ENCODE measurements at places on chromosomes 12 and 14. TPM values are rescaled to one million over a fixed set of nuclear protein-coding genes. Genes with fewer than 3 reads are reported as not detected.

- peaks cover 40% of the 10 kb centered on the region for H3K36me3 ChIP-seq
- peak; percentile 79 for DNase-seq
- peak overlapping the region; percentile 80 for H3K27ac ChIP-seq
- H3K4me1 ChIP-seq: peaks cover 52% of the 10 kb centered on the region
Measured at GRCh38 chr12:121033625-121034349, 5.3 kb downstream of the OASL start.

GRCh38 chr12:114812858-114813761 is 129.1 kb upstream of the TBX3 start:
- peaks cover 6% of the 10 kb centered on the region for H3K27me3 ChIP-seq
- no peaks in the 10 kb centered on the region for H3K4me1 ChIP-seq
- H3K27ac ChIP-seq: no peak overlapping the region
- DNase-seq: no peak

GRCh38 chr12:131309700-131310099 is 356.0 kb downstream of the ADGRD1 start:
- no peak overlapping the region for H3K27ac ChIP-seq
- DNase-seq: peak; percentile 39
- no peaks in the 10 kb centered on the region for H3K27me3 ChIP-seq
- no peak overlapping the region for H3K4me3 ChIP-seq
- no peaks in the 10 kb centered on the region for H3K36me3 ChIP-seq

GRCh38 chr14:61602003-61602732 is 93.1 kb upstream of the HIF1A start:
- no peak overlapping the region for H3K4me3 ChIP-seq
- no peak for DNase-seq
- H3K36me3 ChIP-seq: peaks cover 5% of the 10 kb centered on the region
- H3K27ac ChIP-seq: no peak overlapping the region
- no peaks in the 10 kb centered on the region for H3K27me3 ChIP-seq
- peaks cover 17% of the 10 kb centered on the region for H3K4me1 ChIP-seq

DNA sequence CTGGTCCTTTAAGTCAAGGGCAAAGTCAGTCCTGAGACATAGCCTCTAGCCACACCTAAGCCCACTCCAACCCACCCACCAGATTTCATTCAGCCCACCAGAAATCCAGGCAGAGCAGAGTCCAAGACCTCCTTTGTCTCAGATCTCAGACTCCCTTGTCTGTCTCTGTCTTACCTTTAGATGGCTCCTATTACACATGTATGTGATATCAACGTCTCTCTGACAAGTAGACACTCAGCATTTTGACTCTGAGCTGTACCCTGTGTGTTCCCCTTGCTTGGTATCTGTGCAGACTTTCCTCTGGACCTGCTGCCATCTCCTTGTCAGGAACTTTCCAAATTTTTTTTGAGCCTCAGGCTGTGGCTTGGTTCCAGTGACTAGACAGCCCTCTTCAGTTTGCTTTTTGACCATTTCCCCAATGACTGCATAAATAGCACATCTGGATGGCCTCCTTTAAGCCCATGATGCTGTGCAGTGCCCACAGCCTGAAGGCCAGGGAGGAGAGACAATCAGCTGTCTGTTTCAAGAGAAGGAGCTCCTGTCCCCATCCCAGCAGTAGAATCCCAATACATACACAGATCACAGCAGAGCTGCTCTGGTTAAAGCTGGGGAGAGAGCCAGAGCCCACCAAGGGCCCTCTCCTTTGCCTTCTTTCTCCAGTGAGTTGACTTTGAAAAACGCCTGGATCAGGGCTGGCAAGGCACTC is 7.0 kb downstream of the POU6F1 start:
- H3K4me1 ChIP-seq: no peaks in the 10 kb centered on the region
- no peak overlapping the region for H3K27ac ChIP-seq
- DNase-seq: no peak
- H3K36me3 ChIP-seq: peaks cover 4% of the 10 kb centered on the region
- H3K27me3 ChIP-seq: peaks cover 5% of the 10 kb centered on the region

DNA sequence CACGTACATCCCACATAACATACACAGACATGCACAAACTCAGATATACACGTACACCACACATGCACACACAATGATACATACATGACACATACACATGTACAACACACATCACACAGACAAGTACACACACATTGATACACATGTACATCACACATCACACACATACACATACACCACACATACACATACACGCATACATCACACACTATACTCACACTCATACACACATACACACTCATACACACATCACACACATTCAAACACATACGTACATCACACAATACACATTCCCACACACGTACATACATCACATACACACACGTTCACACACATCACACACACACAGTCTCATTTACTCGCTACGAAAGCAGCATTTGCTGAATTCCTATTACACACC is 4.5 kb downstream of the ZNF605 start:
- no peak for DNase-seq
- H3K27me3 ChIP-seq: no peaks in the 10 kb centered on the region
- H3K4me1 ChIP-seq: peaks cover 18% of the 10 kb centered on the region

- no peak overlapping the region for H3K4me3 ChIP-seq
- H3K36me3 ChIP-seq: peaks cover 42% of the 10 kb centered on the region
- no peak overlapping the region for H3K27ac ChIP-seq
- H3K27me3 ChIP-seq: no peaks in the 10 kb centered on the region
Measured at GRCh38 chr12:62347922-62348650, 87.9 kb downstream of the USP15 start.

DNA sequence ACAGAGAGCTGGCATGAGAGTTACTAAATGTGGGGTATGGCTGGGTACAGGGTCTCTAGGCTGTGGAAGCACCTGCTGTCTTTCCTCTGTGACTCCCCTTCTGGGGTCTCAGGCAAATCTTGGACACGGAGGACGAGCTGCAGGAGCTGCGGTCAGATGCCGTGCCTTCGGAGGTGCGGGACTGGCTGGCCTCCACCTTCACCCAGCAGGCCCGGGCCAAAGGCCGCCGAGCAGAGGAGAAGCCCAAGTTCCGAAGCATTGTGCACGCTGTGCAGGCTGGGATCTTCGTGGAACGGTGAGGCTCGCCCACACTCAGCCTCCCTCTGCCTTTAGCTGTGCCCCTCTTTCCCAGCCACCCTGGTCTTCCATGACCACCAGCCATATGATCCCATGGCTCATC is 19.4 kb downstream of the PPP1R1A start:
- H3K36me3 ChIP-seq: peaks cover 38% of the 10 kb centered on the region
- no peak for DNase-seq
- H3K27me3 ChIP-seq: no peaks in the 10 kb centered on the region
- H3K27ac ChIP-seq: no peak overlapping the region
- H3K4me3 ChIP-seq: no peak overlapping the region

DNA sequence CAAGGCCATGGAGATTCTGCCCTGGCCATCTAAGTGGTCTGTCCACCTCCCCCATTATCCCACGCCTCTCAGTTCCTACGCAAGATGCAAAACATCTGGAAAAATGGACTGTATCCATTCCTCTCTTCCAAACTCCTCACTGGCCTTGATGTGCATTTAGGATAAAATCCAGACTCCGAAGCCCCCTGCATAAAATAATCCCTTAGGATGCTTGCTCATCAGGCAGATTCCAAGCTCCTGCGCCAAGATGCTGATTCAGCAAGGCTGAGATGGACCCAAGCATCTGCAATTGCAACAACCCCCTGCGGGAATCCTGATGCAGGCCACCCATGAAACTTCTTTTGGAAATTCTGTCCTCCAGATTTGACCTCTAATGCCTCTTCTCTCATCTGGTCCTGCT is 81.6 kb downstream of the SPRING1 start:
- H3K4me3 ChIP-seq: no peak overlapping the region
- DNase-seq: no peak
- H3K4me1 ChIP-seq: no peaks in the 10 kb centered on the region
- no peak overlapping the region for H3K27ac ChIP-seq
- H3K27me3 ChIP-seq: peaks cover 32% of the 10 kb centered on the region
- H3K36me3 ChIP-seq: no peaks in the 10 kb centered on the region

GRCh38 chr14:38253676-38254075 is 2.2 kb downstream of the CLEC14A start:
- DNase-seq: no peak
- peaks cover 37% of the 10 kb centered on the region for H3K27me3 ChIP-seq
- H3K4me1 ChIP-seq: peaks cover 4% of the 10 kb centered on the region
- H3K27ac ChIP-seq: no peak overlapping the region

DNA sequence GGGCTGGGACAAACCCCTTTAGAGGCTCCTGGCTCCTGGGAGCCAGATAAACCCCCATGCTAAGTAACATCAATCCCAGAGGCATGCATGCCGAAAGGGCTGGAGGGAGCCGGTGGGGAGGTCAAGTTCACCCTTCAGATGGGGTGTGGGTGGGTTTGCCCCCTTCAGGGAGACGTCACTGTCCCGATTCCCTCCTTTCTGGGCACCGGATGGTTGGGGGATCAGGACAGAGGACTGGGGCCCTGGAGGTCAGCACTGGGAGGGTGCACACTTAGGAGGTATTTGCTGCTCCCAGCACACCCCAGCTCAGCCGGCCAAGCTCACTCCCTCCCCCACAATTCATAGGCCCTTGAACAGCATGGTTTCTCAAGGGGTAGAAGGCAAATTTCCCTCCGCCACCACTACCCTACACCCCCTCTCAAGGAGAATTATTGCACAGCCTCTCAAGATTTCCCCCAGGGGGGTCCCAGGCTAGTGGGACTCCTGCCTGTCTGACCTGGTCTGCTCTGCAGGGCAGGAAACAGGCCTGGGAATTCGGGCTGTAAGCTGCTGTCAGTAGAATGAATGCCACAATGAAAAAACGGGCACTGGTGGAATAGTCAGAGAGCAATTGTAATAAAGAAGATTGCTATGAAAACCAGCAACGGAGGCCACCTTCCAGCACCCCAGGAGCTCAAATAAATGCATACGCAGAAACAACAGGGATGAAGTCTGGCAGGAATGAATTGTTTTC is 63.5 kb downstream of the GALNT16 start:
- no peaks in the 10 kb centered on the region for H3K36me3 ChIP-seq
- no peak overlapping the region for H3K27ac ChIP-seq
- no peak overlapping the region for H3K4me3 ChIP-seq
- no peaks in the 10 kb centered on the region for H3K27me3 ChIP-seq
- no peak for DNase-seq
- H3K4me1 ChIP-seq: no peaks in the 10 kb centered on the region

DNA sequence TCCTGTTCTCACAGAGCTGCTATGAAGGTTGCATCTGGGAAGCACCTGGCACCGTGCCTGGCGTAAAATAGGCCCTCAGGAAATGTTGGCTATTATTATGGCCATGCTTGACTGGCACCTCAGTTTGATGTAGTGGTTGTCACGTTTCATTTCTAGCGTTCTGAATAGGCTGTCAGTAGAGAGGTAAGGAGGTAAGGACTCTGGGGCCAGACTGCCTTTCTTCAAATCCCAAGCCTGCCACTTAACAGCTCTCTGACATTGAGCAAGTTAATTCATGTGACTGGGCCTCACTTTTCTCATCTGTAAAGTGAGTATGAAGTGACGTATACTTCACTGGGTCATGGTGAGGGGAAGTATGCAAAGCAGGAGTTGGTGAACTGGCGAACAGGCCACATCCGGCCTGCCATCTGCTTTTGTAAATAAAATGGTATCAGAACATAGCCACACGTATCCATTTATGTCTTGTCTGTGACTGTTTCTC is 196.2 kb downstream of the CACNA1C start:
- H3K36me3 ChIP-seq: no peaks in the 10 kb centered on the region
- no peak overlapping the region for H3K4me3 ChIP-seq
- no peaks in the 10 kb centered on the region for H3K4me1 ChIP-seq
- no peak for DNase-seq

DNA sequence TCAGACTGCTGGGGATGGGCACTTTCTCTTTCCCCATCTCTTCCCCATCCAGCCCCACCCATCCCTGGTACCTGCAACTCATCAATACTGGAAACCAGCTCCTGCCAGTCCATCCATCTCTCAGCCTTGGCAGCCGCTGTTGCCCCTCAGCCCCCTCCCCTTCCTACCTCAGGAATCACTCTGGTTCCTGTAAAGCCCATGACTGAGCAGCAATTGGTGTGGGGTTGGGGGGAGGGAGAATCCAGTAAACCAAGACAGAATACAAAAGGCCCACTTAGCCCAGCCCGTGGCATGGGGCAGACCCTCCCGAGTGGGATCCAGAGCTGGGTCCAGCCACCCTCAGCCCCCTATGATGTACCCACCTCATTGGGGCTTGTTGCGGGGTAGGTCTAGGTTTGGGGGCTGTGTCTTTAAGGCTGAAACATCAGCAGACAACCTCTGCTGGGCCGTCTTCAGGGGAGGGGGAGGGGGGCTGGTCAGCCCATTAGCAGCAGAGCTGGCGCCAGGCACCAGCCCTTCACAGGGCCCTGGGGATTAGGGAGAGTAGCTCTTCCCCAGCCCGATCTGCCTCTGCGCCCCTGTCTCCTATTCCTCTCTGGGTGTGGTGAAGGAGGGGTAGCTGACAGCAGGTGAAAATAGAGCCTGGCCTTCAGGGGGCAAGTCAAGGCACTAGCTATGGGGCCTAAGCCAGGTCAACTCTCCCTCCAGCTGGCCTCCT is 702 bp upstream of the PRPH start:
- DNase-seq: no peak
- peaks cover 19% of the 10 kb centered on the region for H3K4me1 ChIP-seq
- no peak overlapping the region for H3K27ac ChIP-seq
- no peak overlapping the region for H3K4me3 ChIP-seq
- peaks cover 57% of the 10 kb centered on the region for H3K27me3 ChIP-seq

DNA sequence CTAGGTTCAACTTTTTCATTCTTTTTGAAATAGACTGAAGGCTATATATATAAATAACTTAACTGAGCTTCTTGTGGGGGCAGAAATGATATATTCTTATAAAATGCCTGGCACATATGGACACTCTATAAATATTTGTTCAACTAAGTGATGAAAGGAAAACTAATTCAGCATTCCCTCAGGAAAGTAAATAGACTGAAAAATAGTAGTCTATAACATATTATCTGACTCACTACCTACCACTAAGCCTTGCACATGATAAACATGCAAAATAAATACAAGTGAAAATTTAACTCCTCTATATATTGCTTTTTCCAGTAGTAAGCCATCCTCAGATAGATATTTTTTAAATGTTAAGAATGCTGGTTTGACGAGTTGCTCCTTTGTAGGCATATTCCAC is 15.7 kb upstream of the BMAL2 start:
- H3K4me1 ChIP-seq: no peaks in the 10 kb centered on the region
- H3K4me3 ChIP-seq: no peak overlapping the region
- H3K27ac ChIP-seq: no peak overlapping the region
- no peak for DNase-seq

Gene ANO2
- total RNA-seq: not detected

Gene C12orf54
- total RNA-seq: not detected

Gene FGD4
- 0.07 TPM for total RNA-seq

Gene LBHD2
- not detected for total RNA-seq

Gene RFLNA
- total RNA-seq: not detected
